Stimulated activated CD4-positive, alpha-beta T cell treated with anti-CD3 and anti-CD28 coated beads, Interleukin-12 subunit alpha, Interleukin-12 subunit beta, amount 100 ng/mL, for 48 hours (primary cell): ENCODE measurements at places on chromosomes 5 and 9.

DNA sequence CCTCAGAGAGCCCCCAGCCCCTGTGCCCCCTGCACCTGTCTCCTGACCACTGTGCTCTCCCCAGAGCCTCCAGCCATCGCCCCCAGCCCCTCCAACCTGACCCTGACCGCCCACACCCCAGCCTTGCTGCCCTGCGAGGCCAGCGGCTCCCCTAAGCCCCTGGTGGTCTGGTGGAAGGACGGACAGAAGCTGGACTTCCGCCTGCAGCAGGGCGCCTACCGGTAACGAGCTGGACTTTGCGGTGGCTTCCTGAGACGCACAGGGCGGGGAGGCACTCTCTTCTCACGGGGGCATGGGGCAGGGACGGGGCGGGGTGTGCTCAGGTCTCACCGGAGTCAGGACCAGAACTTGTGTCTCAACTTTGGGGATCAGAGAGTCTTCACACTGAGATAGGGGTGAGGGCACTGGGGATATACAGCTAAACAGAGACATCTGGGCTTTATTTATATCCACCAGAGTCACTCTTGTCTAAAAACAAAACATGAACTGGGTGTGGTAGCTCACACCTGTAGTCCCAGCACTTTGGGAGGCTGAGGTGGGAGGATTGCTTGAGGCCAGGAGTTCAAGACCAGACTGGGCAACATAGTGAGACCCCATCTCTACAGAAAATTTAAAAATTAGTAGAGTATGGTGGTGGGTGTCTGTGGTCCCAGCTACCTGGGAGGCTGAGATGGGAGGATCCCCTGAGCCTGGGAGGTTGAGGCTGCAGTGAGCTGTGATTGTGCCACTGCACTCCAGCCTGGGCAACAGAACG is 46.1 kb upstream of the ASS1 start:
- no peak for DNase-seq

GRCh38 chr9:76629205-76629990 is 134.8 kb upstream of the PCA3 start:
- no peak for DNase-seq

GRCh38 chr5:74034733-74035132 is 408.7 kb downstream of the ARHGEF28 start:
- no peak for DNase-seq

DNA sequence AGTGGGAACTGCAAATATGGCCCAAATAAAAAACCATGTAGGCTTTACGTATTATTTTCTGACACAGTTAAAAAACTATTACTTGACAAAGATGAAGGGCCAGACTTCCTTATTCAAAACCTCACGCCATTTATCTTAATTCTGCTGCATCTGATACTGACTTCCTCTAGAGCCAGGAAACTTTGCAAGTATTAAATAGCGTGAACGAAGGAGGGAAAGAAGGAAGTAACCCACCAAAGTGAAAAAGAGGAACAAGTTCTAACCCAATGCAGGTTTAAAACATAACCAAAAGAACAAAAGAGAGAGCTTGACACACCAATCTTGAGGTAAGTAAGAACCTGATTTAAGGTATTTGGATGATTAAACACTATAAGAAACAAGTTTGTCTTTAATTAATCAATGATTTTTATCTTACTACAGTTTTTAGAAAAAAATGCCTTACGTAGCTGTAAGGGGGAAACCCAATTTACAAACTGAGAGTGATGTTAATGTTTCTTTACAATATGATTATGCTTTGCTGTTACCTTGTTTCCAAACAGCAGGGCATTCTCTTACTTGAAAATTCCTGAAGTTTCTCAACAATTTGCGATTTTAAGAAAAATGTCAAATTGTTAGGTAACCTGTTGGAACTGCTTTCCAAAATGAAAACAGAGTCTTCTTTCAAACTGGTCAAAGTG is at the start of gene GAPT:
Gene GAPT, plus strand, starts transcription at position 220 of the 677 bp plus-strand sequence. CDS start 3,102 bp downstream, outside the sequence.
- no peak for DNase-seq

DNA sequence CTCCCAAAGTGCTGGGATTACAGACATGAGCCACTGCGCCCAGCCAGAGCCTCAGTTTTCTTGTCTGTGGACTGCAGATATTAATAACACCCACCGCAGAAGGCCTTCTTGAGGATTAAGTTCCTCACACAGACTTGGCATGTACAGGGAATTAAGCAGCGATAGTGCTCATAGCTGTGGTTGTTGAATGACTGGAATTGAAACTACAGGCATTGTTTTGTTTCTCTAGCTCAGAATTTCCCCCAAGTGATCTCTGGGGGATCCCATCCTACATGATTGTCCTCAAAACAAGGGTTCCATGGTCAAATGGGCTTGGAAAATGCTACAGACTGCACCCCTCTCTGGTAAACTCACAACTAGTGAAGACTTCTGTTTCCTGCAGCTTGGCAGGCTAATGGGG is 44.2 kb upstream of the TDRD7 start:
- DNase-seq: no peak

- DNase-seq: no peak
These were observed 141.7 kb downstream of the BARX1 start for GRCh38 chr9:93813221-93814076.

GRCh38 chr5:5978501-5979376 is 399.6 kb downstream of the MED10 start:
- no peak for DNase-seq

DNA sequence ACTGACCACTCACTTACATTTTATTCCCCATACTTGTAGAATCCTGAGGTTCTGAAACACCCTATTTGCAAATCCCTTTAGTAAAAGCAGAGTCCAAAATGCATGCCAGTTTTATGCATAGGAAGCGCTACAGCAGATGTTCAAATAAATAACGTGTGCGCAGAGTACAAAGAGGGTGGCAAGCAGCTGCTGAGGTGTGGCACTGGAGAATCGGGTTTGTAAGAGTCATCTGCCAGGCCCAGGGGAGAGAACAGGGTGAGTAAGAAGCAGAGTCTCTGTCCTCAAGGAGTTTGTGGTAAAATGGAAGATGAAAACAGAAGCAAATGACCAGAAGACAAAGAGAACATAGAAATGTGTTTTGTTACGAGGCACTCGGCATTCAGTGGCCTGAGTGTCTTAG is 288.8 kb downstream of the GLIS3 start:
- DNase-seq: no peak
